SK-N-MC (cell line): ENCODE measurements at places on chromosomes 7 and 10.

DNA sequence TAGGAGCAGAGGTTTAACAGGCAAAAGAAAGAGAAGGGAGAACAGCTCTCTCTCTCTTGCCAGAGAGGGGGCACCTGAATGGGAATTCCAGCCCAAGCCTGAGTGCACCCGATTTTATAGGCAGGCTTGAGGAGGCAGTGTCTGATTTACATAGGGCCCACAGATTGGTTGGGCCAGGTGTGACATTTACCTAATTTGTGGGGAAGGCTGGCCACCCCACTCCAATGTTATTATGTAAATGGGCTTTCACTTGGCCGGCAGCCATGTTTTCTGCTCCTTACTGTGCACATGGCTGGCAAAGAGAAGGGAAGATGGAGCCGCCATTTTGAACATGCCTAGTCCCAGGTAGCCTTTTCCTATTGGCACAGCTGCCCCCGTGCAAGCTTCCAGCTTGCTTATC, 735.5 kb upstream of the AUTS2 start:
- no peak for DNase-seq

- no peak for DNase-seq
These were observed 335.5 kb downstream of the LRRTM3 start for GRCh38 chr10:67261300-67261797.

DNA sequence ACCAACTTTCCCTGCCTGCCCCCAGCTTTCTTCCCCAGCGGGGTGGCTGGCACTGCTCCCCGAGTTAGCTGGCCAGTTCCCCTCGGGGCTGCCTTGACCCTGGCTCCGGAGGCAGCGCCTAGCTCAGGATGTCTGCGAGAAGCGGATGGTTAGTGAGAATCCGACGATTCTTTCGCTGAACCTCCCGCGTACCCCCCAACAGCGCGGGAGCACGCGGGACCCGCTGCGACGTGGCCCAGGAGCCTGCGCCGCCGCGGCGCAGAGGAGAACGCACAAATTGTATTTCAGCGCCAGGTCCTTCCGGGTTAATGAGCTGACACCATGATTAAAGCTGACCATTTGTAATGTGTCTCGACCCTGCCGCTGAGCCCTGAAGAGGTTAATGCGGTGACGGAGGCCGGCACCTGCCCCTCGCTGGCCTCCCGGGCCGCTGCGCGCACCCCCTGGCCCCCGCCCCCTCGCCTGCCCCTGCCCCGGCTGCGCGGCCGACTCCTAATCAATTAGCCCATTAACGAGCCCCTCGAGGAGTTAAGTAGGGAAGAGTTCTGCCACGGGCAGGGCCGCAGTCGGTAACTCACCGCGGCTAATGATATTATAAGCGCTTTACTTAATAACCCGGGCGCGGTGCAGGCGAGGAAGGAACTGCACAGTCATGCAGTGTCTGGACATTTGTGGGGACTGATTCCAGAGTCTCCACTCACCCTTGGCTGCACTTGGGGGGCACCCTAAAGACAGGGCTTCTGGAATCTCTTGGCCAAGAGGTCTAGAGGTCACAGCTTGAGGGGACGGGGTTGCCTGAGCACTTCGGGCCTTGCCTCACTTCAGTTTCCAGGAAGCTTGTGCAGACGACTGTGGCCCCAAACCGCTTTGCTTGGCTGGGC, 1.7 kb upstream of the HMX2 start:
- DNase-seq = no peak

- DNase-seq = no peak
These were observed 6.1 kb upstream of the NCAPG2 start for GRCh38 chr7:158710651-158711102.

- DNase-seq = no peak
These were observed 186.2 kb downstream of the MACC1 start for GRCh38 chr7:20030915-20031362.

DNA sequence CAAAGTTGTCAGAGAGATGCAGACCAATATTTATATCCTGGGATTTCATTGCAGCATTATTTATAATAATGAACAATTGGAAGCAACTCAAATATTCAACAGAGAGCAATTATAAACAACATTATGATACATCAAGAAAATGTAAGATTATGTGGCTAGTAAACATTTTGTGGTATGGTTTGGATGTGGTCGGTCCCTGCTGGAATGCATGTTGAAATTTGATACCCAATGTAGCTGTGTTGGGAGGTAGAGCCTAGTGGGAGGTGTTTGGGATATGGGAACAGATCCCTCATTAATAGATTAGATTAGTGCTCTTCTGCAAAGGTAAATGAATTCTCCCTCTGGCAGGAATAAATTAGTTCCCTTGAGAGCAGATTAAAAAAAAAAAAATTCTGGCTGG, 350.9 kb downstream of the ANKRD30A start:
- DNase-seq = no peak

DNA sequence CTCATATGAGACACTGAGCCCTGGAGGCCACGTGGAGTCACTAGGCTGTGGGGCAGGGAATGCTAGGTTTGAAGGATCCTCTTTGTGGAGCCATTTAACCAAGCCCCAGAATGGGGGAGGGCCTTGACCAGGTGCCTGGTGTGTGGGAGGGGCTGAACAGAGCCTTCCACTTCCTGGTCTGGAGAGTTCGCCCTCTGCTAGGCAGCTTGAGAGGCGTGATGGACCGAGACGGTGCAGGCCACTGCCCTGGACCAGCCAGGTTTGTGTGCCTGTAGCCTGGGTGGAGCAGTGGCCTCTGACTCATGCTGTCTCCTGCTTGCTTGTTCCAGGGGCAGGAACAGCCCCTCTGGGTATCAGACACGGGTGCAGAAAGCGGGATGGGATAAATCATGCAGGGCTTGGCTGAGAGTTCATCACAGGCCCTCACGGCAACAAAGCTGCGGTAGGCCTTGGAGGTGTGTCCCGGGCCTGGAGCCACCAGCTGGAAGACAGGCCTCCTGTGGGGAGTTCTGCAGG, 27.4 kb downstream of the ADAMTS14 start:
- DNase-seq = no peak

GRCh38 chr10:44028384-44029137, 356.3 kb downstream of the CXCL12 start:
- no peak for DNase-seq

- DNase-seq = no peak
These were observed 6.1 kb upstream of the KCP start for GRCh38 chr7:128916643-128916915.

GRCh38 chr7:112292162-112292561, 85.7 kb downstream of the ZNF277 start:
- DNase-seq = no peak

DNA sequence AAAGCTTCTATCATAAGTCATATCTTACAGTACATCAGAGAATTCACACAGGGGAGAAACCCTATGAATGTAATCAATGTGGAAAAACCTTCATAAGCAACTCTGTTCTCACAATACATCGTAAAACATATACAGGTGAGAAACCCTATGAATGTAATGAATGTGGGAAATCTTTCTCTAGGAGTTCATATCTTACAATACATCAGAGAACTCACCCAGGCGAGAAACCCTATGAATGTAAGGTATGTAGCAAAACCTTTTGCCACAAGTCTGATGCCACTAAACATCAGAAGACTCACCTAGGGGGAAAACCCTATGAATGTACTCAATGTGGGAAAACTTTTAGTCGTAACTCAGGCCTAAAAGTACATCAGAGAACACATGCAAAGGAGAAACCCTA, 38.3 kb upstream of the ZNF248 start:
- DNase-seq = no peak

GRCh38 chr10:101718690-101719275, 23.8 kb upstream of the FBXW4 start:
- no peak for DNase-seq

DNA sequence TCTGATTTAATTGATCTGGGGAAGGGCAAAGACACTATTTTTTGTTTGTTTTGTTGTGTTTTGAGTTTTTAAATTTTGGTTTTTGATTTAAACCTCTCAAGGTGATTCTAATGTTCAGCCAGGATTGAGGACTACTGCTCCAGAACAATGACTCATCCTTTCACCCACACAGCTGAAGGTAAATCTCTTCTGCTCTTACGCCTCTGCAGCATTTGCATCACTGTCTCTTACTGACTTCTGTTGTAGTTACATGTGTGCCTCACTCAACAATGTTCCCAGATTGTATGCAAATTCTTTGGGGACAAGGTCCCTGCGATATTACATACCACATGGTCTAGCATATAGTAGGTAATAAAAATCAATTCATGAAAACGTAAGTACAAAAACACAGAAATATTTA, 467.5 kb upstream of the LRRN3 start:
- DNase-seq = no peak

- DNase-seq = no peak
These were observed 218.2 kb upstream of the PODXL start for GRCh38 chr7:131774419-131775220.

GRCh38 chr7:35747611-35748010, 52.7 kb upstream of the HERPUD2 start:
- DNase-seq = no peak
